ENCODE measurements at places on chromosomes 12 and 14.

DNA sequence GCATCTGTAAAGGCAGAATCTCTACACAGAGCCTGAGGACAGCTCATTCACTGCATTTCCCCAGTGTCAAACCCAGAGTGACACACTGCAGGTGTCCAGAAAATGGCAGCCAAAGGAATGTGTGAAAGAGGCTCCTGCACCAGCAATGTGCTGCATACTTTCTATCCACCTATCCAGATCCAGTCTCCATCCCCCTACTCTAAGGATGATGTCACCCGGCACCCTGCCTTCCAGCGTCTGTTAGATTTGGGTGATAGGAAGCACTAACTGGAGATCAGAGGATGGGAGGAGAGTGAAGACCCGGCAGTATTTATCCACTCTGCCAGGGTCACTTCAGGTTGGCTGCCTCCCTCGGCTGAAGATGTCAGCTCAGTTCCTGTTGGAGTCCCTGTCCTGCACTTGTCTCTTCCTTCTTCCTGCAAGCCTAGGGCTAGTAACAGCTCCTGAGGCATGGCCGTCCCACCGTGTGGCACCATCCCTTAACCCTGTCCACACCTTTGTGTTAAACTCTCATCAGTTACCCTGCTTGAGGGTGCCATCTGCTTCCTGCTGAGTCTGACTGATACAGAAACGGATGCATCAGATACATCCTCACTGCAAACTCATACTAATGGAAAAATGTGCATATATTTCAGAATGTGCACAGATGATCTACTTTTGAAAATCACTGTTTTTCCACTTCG, 13.0 kb upstream of the GPR68 start:
- no peak for DNase-seq

DNA sequence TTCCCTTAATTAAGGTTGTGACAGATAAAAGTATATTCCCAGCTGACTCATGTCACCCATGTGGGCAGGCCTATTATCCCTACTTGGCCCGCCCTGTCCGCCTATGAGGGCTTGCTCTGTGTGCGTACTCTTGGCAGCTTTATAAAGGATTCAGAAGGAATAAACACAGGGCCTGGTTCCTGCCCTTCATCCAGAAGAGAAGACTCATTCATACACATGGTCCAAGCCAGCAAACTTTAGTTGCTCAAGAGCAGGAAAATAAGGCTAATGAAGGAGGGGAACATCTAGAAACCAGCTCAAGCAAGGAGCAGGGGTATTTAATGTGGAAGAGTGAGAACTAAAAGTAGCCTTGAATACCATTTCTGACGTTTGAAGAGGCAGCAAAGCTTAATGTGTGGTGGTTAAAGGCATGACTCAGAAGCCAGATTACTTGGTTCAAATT, 141.9 kb downstream of the CRADD start:
- DNase-seq, result no peak

DNA sequence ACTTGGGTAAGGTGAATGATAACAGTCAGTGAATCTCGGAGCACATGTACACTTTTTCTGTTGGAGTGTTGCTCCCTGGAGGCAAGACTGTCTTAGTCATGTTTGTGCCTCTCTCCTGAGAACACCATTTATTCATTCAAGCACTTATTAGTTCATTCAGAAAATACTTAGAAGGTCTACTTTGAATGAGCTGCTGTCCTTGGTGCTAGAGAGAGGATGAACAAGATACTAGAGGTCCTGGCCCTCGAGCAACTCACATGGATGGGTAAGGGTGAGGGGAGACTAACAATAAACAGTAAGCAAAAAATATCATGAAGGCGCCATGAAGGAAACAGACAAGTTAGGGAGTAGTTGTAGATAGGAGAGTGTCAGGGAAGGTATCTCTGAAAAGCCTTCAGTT, 17.1 kb upstream of the SAMD4A start:
- no peak for DNase-seq

DNA sequence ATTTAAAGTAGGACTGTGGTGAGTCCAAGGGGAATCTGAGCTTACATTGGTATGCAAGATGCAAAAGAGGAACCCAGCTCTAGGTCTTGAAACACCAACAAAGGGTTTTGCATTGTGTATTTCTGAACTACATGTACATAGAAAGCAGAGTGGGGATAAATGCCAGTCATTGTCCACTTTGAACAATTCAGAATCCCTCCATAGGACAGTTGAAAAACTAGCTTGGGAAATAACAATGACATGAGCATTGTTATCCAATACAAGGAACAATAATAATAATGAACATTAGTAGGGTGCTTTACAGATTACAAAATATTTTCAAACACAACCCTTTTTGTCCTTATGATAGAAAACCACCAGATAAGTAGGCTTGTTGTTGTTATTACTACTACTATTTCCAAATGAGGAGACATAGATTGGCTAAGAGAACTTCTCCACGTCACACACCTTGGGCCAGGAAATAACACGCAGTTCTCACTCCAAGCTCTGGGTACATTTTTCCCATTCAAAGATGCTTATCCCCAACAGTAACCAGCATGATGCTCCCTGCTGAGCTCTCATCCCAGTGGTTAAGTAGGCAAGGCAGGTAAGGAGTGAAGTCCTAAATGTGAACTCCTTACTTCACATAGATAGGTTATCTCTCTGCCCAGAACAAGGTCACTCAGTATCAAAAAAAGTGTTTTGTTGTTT, 51.7 kb upstream of the RASSF8 start:
- no peak for DNase-seq

GRCh38 chr14:32417956-32418552, 89.0 kb downstream of the AKAP6 start:
- no peak for DNase-seq

DNA sequence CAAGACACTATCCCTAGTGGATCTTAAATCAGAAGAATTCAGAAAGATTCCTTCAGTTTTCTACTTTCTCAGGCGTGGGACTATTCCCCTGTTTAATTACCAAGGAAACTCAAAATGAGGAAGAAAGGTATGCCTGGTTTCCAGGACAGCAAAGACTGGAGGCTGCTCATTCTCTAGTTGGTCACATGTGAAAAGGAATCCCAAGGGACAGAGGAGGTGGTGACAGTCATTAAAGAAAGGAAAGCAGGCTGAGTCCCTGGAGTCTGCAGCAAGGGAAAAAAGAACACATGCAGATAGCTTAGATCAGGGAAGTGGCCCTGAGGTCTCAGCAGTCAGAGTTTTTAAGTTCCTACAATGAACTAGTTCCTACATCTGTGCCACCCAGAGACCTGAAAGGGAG, 165.4 kb upstream of the CCDC198 start:
- no peak for DNase-seq

- DNase-seq, result no peak
Measured at GRCh38 chr12:70671698-70672097, 34.5 kb upstream of the PTPRB start.

DNA sequence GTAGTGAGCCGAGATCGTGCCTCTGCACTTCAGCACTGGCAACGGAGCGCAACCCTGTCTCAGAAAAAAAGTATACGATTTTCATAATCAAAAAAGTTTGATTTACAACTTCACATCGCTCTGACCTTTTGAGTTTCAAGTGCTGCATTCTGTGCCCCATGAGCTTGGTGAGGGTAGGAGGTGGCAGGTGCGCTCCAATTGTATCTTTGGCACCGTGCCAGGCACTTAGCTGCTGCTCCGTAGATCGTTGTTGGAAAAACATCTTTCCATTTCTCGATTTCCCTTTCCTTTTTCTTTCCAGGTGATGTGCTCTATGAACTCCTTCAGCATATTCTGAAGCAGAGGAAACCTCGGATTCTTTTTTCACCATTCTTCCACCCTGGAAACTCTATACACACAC, 203.7 kb downstream of the ETV6 start:
- no peak for DNase-seq

DNA sequence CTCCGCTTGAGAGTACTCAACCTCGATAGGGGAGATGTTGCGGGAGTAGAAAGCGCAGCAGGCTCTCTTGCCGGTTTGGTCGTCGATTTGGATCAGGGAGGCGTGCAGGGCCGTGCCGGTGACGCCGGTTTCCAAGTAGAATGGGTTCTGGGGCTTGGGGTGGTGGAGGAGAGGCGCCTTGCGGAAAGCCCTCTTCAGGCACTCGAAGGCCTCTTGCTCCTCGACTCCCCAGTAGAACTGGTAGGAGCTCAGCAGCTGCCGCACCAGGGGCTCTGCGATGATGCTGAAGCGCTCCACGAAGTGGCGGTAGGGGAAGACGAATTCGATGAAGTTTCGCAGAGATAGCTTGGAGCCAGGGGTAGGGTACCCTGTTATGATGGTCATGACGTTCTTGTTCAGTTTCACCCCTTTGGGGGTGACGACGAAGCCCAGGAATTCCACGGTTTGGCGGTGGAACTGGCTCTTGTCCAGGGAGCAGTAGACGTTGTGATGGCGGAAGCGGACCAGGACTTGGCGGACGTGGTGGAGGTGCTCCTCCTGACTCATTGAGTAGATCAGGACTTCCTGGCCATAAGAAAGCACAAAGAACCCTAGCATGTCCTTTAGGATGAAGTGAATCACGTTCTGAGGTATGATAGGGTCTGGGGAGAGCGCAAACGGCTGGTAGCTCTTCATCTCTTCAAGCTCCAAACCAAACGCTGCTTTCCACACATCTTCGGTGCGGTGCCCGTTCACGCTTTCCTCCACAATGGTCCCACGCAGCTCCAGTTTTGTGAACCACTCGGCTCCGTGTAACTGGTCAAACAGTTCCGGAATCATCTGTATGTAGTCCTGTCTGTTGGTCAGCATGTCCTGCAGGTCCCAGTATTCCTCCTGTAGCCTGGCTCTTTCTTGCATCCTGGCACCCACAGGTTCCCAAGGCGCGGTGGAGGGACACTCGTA, 21.2 kb downstream of the RTL1 start:
- DNase-seq, result no peak

DNA sequence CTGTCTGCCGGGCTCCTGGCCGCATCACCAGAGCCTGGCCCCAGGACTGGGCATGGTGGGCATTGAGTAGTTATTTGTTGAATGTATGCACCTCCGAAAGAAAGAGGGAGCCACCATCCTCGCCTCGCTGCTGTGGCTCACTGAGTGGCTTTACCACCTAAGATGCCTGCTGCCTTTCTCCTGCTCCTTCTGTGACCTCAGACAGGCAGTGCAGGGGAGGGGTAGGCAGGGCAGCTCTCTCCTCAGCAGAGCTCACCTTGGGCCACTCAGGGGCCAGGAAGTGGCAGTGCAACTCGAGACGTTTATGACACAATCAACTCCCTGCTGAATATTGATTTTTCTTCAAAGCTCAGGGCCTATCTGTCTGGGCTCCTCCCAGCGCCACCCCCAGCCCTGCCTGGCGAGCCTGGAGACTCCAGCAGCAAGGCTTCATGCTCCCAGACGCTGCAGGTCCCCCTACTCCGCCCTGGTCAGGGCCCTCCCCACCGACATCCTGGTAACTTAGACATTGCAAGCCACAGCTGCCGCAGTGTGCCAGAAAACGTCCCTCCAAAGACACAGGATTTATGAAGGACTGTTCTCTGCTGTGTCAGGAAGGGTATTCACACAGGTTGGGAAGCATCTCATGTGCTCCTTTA, 84.3 kb upstream of the DIO3 start:
- no peak for DNase-seq

DNA sequence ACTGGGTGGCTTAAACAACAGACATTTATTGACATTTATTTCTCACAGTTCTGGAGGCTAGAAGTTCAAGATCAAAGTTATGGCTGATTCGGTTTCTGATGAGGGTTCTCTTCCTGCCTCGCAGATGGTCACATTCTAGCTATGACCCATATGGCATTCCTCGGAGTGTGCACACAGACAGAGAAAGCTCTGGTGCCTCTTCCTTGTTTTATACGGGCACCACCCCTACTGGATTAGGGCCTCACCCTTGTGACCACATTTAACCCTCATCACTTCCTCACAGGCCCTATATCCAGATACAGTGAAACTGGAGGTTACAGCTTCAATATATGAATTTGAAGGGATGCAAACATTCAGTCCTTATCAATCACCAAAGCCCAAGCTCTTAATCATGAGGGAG, 77.0 kb upstream of the OVCH1 start:
- DNase-seq, result no peak

DNA sequence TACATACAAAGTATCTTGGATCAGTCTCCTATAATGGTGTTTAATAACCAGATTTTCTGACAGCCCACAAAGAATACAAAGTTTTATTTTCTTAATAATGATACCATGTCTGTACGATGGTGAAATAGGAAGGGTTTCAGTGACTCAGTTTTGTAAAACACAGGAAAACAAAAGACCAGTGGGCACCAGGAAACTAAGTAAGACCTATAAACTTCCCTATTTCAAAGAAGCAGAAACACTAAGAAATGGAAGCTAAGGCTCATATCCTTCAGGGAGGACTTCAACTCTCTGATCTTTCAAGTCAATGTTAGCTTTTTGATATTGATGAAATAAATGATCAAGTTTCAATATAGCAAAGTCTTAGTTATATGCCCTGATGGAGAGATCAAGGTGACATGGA, 196.0 kb downstream of the DUSP6 start:
- no peak for DNase-seq

GRCh38 chr14:77436042-77436441, 12.7 kb upstream of the NOXRED1 start:
- no peak for DNase-seq

DNA sequence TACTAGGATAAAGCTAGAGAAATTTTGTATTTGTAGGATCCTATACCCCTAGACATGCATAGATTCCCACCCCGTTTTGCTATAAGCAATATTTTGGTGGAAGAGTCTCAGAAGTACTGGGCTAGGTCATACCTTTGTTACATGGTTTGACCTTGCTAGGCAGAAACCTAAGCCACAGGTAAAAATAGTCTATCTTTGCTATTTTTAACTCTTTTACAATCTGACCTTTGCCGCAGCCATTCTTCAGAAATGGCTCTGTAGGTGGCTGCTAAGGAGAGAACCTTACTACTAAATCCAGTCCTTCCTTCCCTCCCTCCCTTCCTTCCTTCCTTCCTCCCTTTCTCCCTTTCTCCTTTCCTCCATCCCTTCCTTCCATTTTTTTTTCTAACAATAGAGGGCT, 242.9 kb upstream of the SEL1L start:
- DNase-seq, result no peak

GRCh38 chr12:69417741-69418167, 52.4 kb upstream of the FRS2 start:
- no peak for DNase-seq

GRCh38 chr14:22666203-22666893, 22.2 kb upstream of the OR6J1 start:
- DNase-seq, result no peak

GRCh38 chr14:53620317-53620716, 336.3 kb downstream of the BMP4 start:
- no peak for DNase-seq

GRCh38 chr12:57069523-57069922, 9.1 kb downstream of the NEMP1 start:
- DNase-seq, result no peak

DNA sequence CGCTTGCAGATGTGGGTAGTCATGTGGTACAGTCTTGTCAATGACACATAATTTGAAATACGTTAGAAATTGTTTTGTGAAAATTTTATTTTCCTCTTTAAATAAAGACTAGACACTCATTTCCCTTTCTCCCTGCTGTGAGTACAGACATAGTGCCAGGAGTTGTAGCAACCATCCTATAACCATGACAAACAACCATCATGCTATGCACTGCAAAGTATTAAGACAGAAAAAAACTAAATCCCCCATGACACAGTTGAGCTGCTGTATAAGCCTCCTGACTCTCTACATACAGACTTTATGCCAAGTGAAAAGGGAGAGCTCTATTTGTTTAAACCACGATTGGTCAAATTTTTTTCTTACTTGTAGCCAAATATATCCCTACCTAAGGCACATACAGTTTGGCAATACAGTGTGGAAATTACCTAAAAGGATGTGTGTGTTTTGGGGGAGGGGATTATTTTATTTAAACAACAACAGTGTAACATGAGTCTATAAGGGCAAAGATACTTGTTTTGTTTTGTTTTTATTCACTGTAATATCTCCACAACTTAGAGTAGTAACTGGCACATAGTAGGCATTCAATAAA, 45.0 kb upstream of the KRR1 start:
- no peak for DNase-seq
